Hindlimb muscle (tissue), 1 donor: ENCODE measurements at places on chromosomes 3 and 15. TPM values are rescaled to one million over a fixed set of nuclear protein-coding genes. Genes with fewer than 3 reads are reported as not detected.

- no peak for DNase-seq
Observed at GRCh38 chr3:128994173-128994512, 267 bp upstream of the CFAP92 start.

DNA sequence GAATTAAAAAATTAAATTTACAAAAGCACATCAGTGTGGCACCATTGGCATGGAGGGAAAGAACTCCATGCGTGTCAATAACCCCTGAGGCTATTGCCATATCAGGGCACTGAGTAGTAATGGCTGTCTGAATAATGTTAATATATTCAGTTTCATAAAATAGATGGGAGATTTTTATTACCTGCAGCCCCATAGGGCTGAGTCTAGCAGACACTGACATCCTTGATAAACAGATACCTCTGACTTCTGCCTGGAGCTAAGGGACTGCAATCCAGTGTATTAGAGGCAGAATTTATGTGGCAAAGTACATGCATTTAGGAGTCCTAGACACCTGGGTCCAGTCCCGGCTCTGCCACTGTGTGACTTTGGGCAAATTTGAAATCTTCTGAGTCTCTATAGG lies 38.8 kb upstream of the SV2B start:
- no peak for DNase-seq

DNA sequence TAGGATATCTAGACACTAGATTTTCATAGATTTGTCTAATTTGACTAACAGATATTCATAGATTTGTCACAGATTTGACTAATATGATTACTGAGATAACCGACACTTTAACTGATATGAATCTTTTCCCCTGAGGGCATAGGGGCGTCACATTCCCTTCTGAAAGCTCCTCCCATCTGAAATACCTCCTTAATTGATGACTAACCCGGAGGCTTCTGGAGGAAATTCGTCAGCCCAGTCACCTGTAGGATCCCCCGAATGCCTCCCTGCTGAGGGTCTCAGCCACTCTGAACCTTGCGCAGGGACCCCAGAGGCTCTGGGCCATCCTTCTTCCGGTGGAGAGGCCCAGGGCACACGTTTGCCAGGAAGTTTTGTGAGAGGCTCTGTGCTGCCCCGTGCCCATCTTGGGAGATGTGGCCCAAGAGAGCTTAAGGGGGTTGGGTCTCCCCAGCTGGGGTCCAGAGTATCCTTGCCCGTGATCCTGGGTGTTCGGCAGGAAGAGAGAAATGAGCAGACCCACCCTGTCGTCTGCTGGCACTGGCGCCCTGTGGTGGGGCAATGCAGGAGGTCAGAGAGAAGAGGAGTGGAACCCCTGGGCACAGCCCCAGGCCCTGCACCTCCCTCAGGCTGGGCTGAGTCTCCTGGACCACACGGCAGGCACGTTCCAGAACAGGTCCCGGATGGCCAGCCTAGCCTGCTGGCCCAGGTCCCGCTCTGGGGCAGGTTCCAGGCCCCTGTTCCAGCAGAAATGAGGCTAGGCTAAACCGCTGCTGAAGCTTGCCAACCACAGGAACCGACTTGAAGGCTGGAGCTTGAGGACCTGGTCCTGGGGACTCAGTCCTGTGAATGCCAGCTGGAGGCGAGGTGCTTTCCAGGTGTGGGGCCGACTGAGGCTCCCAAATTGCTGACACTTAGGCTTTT lies 1.7 kb downstream of the PLA2G4D start:
- DNase-seq = peak; percentile 48

DNA sequence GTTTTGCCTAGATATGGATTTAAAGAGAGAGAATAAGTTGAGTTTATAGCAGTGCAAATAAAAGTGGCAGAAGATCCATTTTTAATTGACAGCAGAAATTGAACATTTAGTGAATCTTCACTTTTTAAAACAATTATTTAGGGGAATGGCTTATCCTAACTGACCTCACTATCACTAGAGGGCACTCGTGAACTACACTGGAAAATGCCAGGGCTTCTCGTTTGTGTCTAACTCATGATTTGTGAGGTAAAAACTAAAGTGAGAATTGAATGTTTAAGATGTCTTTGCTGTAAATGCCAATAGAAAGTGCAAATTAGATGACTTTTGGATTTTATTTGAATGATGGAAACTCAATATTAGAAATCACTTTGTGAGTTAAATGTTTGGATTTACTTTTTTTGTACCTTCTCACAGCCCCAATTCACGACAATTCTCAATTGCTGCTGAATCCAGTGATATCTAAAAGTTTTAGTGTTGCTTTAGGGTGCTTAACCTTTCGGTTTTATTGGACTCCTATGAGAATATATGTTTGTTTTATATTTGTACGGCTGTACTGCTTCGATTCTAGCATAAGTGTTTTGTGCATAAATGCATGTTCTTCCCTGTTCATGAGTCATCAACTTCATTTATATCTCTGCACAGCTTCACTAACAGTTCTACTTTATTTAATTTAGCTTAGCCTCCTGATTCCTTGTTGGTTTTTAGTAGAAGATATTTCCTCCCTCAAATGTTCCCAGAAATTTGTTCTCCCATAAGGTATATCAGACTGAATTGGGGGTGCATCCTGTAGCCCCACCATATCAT lies 462.1 kb downstream of the MFSD1 start:
- peak; percentile 20 for DNase-seq

- DNase-seq = no peak
Observed at GRCh38 chr3:23062582-23062981, 140.5 kb upstream of the UBE2E2 start.

DNA sequence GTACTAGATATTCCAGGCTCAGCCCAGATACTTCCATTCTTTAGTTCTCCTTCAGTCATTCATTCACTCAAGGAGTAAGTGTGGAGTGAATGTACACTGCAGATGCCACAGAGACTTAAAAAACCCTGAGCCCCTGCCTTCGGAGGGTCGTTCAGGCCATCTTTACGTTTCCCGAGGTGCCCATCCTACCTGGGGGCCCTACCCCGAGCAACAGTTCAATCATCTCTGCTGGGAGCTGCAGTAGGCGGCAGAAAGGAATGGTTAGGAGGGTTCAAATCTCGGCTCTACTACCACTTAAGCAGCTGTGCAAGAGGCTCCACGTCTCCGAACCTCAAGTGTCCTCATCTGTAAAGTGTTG lies 613 bp downstream of the SEC13 start:
- DNase-seq = no peak

GRCh38 chr3:177523067-177523675 lies 325.9 kb upstream of the TBL1XR1 start:
- no peak for DNase-seq

DNA sequence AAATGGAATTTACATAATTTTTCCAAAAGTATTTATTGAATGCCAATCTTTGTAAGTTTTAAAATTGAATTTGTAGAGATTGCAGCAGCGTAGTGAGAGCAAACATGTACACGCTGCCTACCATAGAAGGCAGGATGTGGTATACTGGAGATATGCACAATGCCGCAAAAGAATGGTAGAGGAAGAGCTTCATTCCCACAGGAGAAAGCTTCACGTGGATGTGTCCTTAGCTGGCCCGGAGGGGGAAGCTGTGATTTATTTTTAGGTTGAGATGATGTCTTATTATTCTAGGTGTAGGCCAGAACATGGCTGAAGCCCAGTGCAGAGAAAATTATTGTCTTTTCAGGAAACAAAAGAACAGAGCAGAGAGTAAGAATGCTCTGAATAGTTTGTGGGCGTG lies 743.3 kb upstream of the BCHE start:
- no peak for DNase-seq

DNA sequence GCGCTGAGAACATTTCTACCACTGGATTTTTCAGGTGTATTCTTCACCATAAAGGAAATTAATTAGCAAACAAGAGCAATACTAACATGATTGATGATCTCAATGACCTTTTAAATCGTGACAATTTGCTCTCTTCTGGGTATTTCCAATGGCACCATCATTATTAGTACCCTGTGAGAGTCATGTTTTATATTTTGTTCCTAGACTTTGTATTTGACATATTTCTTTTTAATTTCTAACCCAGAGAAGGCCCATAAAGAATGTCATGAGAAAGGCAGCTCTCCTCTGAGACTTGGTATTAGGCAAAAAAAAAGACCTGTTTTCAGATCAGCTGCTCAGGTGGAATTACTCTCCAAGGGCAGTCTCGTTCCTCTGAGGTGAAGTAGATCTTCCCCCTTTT lies 1253.4 kb downstream of the ROBO2 start:
- no peak for DNase-seq

DNA sequence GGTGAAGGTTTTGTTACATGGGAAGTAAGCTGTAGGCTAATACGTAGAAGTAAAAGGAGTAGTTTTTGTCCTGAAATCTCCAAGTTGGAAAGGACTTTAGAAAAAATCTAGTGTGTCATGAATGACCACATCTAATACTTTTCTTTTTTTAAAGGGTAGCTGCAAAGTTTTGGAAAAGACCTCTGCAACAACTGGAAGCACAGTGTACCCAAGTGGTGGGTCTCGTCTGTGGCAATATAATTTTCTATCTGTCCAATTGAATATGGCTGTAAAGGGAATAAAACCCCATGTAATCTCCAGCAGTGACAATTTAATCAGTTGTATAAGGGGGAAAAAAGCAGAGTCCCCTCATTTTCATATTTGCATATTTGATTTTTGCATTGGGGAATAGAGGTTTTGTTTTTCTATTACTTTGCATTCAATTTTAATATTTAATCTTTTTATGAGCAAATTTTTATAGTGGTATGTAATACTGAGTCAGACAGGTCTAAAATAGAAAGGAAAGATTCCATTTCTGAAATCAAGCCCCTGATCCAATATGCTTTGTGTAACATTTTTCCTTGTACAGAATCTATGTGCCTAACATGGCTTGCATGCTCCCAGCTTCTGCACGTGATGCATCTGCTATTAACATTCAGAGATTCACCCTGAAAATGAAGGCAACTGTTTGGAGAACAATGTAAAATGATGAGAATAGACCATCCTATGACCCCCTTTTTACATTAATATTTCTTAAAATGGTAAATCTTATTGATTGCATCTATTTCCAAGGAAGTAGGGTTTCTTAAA lies 531.4 kb downstream of the ZIC1 start:
- DNase-seq = no peak

DNA sequence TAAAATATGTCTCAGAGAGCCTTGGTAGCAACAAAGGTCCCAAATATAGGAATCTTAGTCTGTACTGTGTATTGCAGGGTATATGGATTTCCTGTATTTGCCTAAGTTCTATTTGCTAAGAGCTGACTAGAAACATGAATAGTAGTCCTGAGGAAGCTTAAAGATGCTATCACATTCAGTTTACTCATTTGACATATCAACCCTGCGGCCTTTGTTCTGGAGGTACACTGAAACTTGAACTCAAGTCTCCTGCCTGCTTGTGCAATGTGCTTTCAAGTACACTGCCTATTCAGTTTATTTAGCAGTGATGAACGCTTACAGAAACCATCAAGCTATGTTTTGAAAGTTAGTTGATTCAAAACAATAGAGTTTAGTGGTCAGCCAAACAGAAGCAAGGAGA lies 21.1 kb downstream of the IL1RAP start:
- DNase-seq = no peak

- DNase-seq = no peak
Observed at GRCh38 chr3:39750712-39751111, 58.7 kb upstream of the MYRIP start.

GRCh38 chr3:119145500-119146167 lies at the start of gene TEX55:
Gene TEX55 (plus strand): TSS chr3:119146165. CDS start chr3:119146190, 25 bp downstream.
- peak; percentile 3 for DNase-seq

The CFAP100 gene
- 0.58 TPM for polyA plus RNA-seq

The SEMA5B gene
- 23.8 TPM for polyA plus RNA-seq

The AMOTL2 gene
- 73.7 TPM for polyA plus RNA-seq

The ZKSCAN7 gene
- polyA plus RNA-seq = 7.3 TPM

The LMCD1 gene
- 186 TPM for polyA plus RNA-seq

The GHSR gene
- polyA plus RNA-seq = not detected

The DNAJA4 gene
- polyA plus RNA-seq = 77.5 TPM

The ROPN1B gene
- 0.19 TPM for polyA plus RNA-seq

The LRRC31 gene
- not detected for polyA plus RNA-seq
